Foreskin keratinocyte (primary cell): ENCODE measurements at places on chromosomes 1 and 21. TPM values are rescaled to one million over a fixed set of nuclear protein-coding genes. Genes with fewer than 3 reads are reported as not detected.

SLAMF1 gene
- not detected in 2 replicates for polyA plus RNA-seq

EPHA10 gene
- not detected in 2 replicates for polyA plus RNA-seq

THEM5 gene
- 0.08 TPM in 1 of 2 replicates, not detected in the other for polyA plus RNA-seq

IGSF9 gene
- 9.3 and 11.8 TPM in 2 replicates for polyA plus RNA-seq

RGS8 gene
- not detected in 2 replicates for polyA plus RNA-seq

TRIM58 gene
- polyA plus RNA-seq = not detected in 2 replicates

SHISA4 gene
- polyA plus RNA-seq = 3.8 and 7.6 TPM in 2 replicates

HEYL gene
- polyA plus RNA-seq = 0.06 TPM in 1 of 2 replicates, not detected in the other

CASQ2 gene
- polyA plus RNA-seq = not detected in 2 replicates

ST7L gene
- polyA plus RNA-seq = 9.2 and 11.3 TPM in 2 replicates

TPR gene
- 30.2 and 35.8 TPM in 2 replicates for polyA plus RNA-seq

MCOLN2 gene
- polyA plus RNA-seq = 0.76 and 0.95 TPM in 2 replicates

RCSD1 gene
- 0.02 and 0.03 TPM in 2 replicates for polyA plus RNA-seq

PLA2G2C gene
- not detected in 2 replicates for polyA plus RNA-seq

HSD11B1 gene
- 0.29 and 0.54 TPM in 2 replicates for polyA plus RNA-seq

CYP2J2 gene
- 5.9 and 6.9 TPM in 2 replicates for polyA plus RNA-seq

ADORA1 gene
- polyA plus RNA-seq = 0.20 and 0.59 TPM in 2 replicates

IGSF21 gene
- not detected in 2 replicates for polyA plus RNA-seq

ERRFI1 gene
- polyA plus RNA-seq = 39.9 and 53.9 TPM in 2 replicates

MRPL39 gene
- polyA plus RNA-seq = 51.1 and 62.0 TPM in 2 replicates

MASP2 gene
- polyA plus RNA-seq = 0.11 TPM in 1 of 2 replicates, not detected in the other

CASZ1 gene
- polyA plus RNA-seq = 2.7 and 3.5 TPM in 2 replicates

AMPD1 gene
- not detected in 2 replicates for polyA plus RNA-seq

ZNF683 gene
- polyA plus RNA-seq = not detected in 2 replicates

WDR64 gene
- not detected in 2 replicates for polyA plus RNA-seq

PDE4B gene
- not detected in 2 replicates for polyA plus RNA-seq

NBPF9 gene
- polyA plus RNA-seq = 10.8 and 11.0 TPM in 2 replicates

HIVEP3 gene
- 0.90 and 0.93 TPM in 2 replicates for polyA plus RNA-seq

THEM4 gene
- polyA plus RNA-seq = 10.5 and 10.7 TPM in 2 replicates

UTS2 gene
- polyA plus RNA-seq = not detected in 2 replicates

NTMT2 gene
- polyA plus RNA-seq = not detected in 2 replicates

TFF3 gene
- not detected in 2 replicates for polyA plus RNA-seq

FCN3 gene
- 0.11 and 0.12 TPM in 2 replicates for polyA plus RNA-seq

VSIG8 gene
- 0.11 and 0.18 TPM in 2 replicates for polyA plus RNA-seq

CFHR1 gene
- not detected in 2 replicates for polyA plus RNA-seq

VAMP4 gene
- polyA plus RNA-seq = 7.8 and 8.2 TPM in 2 replicates

CD84 gene
- not detected in 2 replicates for polyA plus RNA-seq

TTC39A gene
- polyA plus RNA-seq = 0.11 and 0.13 TPM in 2 replicates

TEX38 gene
- polyA plus RNA-seq = not detected in 2 replicates

ZNF697 gene
- polyA plus RNA-seq = 2.1 TPM in 2 replicates

BMP8A gene
- not detected in 2 replicates for polyA plus RNA-seq

SNRPE gene
- 312 and 338 TPM in 2 replicates for polyA plus RNA-seq

OR2T11 gene
- not detected in 2 replicates for polyA plus RNA-seq

FCRL1 gene
- polyA plus RNA-seq = not detected in 2 replicates

ALX3 gene
- polyA plus RNA-seq = not detected in 2 replicates

OLIG2 gene
- not detected in 2 replicates for polyA plus RNA-seq

HTR6 gene
- not detected in 2 replicates for polyA plus RNA-seq

SLC22A15 gene
- polyA plus RNA-seq = 2.1 and 2.3 TPM in 2 replicates
